Activated T-cell treated with anti-CD3 and anti-CD28 coated beads, Interleukin-2, amount 50 U/mL, for 72 hours (primary cell): ENCODE measurements at places on chromosomes 3 and 15.

- no peak for DNase-seq
These were observed 53.6 kb downstream of the PGPEP1L start for GRCh38 chr15:98953968-98954367.

GRCh38 chr15:23628612-23629233, 18.9 kb downstream of the MAGEL2 start:
- no peak for DNase-seq

- peak; percentile 55 for DNase-seq
These were observed 56.5 kb downstream of the MCTP2 start for GRCh38 chr15:94287794-94288246.

GRCh38 chr3:43181202-43181821, 75.4 kb upstream of the POMGNT2 start:
- DNase-seq = peak; percentile 61

DNA sequence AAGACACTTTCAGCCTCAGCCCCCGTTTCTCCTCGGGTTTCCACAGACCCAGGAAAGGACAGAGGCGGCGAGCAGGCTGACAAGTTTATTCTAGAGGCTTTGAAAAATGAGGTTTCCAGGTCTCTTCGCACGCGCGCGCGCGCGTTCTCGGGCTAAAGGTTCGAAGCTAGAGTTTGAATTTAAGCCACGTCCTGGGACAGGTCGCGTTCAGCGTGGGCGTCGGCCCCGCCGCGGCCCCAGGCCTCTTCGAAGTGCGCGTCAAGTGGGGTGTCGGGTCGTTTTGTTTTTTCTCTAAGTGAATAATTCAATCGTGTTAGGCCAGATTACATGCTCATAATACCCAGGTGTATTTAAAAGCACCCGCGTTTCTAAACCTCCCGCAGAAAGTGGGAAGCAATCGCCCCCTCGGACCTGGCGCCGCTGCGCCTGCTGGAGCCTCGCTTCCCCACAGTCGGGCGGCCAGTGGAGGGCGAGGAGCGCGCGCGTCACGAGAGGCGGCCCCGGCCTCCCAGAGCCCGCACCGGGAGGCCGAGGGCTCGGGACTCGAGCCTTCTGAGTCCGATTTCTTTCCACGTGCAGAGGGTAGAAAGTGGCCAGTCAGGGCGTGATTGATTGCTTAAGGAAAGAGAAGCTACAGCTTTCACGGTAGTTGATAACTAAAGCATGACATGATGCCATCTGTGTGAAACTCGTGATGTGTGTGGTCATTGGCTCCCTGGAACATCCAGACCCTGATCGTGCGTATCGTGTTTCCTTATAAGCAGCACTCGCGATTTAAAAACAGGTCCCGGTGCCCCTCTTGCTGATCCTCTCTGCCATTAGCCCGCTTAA, 15.8 kb upstream of the SOX2 start:
- DNase-seq = no peak

DNA sequence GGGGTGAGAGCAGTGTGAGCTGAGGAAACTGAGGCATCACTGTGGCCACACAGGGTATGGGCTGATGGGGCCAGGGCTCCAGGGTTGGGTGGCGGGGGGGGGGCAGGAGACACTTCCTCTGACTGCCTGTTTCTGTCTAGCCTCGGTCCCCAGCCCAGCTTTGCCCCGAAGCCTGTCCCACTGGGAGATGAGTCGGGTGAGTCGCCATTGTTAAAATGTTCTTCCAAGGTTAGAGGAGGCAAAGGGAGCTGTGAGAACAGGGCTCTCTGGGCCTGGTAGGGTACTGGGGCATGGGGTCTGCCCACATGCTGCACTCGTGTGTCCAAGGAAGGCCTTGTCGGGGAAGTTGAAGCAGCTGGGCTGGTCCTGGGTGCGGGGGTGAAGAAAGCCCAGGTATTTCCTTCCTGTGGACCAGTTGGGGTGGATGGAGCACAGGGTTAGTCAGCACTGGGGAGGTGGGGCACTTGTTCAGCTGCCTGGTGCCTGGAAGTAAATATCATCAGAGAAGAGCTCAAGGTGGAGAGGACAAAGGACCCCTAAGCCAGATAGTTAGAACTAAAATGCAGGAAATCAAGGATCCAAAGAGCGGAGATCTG, 8.3 kb upstream of the JMJD7 start:
- no peak for DNase-seq

- no peak for DNase-seq
These were observed 29.4 kb downstream of the POLR2M start for GRCh38 chr15:57735891-57736290.

DNA sequence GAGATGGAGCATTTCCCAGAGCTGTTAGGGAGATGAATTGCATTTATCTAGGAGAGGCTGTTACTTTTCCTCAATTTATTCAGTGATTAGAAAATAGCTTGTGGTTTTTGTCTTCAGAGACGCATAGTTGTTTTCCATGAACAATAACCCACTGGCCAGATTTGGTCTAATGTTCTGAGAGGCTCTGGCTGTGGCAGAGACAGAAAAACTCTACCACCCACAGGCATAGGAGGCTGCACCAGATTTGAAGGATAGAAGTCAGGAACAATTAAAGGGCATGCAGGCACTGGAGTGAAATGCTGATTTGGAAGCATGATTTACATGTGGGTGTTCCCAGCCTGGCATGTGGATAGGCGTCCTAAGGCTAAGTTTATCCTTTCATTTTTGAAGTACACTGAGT, 143.5 kb downstream of the NFKBIZ start:
- no peak for DNase-seq
